ENCODE measurements at places on chromosomes 12 and 14.

DNA sequence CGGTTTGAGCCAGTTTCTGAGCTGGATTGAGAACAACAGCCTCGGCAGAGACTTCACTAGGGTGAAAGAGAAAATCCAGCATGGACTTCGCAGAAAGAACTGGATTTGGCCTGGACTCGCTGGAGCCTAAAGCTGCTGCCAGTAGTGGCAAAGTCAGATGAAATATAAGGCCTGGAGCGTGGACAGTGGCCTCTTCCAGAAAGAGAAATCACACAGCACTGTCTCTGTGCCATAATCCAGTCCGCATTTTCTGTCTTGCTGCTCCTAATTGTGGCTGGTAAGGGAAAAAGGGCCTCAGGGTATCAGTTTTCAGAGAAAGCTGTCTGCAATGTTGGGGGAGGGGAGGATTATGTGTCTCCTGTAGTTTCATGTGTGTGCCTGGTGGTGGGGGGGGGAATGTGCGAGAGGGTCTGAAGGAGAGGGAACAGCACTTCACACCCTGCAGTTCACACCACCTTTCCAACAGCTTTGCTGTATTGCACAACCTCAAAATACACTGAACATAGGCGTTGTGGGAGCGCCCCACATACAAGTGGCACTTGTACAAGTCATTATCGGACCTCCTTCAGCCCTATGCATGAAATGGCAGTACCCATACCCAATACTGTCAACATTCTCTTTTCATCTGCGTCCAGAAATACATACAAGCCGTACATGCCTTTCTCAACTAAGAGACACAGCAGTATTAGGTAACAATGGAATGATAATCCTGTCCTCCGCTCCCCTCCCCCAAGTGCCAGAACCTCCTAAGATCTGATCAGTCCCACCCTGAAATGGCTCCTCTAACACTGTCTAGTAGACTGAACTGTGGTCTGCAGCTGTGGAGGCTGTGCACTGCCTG, 107.5 kb upstream of the ATF7IP start:
- DNase-seq, result peak; percentile 94

DNA sequence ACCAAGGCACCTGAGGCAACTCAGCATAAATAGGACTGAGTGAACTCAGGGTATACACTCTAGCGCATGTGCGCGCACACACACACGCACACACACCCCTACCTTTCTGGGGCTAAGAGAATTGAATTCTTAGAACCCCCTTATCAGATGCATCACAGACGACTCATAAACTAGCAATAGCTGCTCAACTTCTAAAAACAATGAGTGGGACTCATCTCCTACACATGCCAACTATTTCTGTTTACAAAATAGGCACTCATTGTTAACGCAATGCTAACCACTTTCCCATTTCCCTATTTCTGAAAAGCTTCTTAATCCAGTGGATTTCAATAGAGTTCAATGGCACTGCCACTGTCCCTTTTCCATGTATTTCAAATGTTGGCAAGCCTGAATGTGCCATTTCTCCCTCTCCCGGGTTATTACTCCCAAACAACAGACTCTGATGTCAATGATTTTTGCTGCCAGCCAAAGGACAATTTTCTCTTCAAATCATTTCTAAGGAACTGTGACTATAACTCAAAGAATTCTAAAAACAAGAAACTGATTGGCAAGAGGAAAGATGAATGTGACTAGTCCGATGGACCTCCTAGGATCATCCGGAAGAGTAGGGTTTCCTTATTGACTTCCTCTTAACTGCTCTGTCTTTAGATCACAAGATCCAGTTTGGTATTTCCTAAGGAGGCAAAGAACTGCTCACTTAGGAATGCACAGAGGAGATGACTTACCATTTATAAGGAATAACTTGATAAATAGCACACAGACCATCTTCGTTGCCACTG, 48.8 kb downstream of the SLC38A1 start:
- DNase-seq, result no peak

DNA sequence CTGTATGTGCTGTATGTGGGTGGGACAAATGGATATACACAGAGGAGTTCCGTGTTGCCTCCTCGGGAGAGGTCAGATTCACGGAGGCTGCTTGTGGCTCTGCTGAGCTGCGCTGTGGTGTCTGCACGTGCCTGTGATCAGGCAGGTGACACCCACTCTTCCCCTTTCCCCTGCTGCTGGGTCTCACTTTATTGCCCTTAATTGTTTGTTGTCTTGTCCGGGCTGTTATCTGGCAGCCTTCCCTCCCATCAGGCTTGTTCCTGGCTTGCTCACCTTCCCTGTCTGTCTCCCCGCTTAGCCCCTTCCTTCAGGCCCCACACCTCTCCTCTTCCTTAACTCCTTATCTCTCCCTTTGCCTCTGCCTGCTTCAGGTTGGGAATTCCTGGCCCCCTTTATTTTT, 13.5 kb downstream of the WNT5B start:
- no peak for DNase-seq

GRCh38 chr14:55926007-55926406, 192.2 kb upstream of the PELI2 start:
- no peak for DNase-seq

GRCh38 chr14:104215706-104216334, 77.4 kb downstream of the KIF26A start:
- DNase-seq, result no peak

DNA sequence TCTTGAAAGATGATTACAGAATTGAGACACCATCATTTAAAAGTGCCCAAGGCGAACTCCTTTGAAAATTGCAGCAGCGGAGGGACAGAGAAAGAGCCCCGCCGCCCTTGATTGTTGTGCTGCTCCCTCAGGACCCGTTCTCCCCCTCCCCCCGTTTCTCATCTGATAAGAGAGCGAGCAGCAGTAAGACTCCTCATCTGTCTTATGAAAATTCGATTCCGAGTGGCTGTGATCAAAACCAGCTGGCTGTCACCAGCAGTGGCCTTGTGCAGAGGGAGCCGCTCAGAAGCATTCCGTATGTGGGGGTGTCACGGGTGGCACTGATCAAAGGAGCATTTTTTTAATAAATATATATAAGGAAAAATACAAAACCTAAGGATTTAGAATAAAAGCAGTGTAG, 78.0 kb upstream of the GPATCH2L start:
- DNase-seq, result no peak

GRCh38 chr12:93243689-93244513, 133.8 kb upstream of the NUDT4 start:
- peak; percentile 16 for DNase-seq

DNA sequence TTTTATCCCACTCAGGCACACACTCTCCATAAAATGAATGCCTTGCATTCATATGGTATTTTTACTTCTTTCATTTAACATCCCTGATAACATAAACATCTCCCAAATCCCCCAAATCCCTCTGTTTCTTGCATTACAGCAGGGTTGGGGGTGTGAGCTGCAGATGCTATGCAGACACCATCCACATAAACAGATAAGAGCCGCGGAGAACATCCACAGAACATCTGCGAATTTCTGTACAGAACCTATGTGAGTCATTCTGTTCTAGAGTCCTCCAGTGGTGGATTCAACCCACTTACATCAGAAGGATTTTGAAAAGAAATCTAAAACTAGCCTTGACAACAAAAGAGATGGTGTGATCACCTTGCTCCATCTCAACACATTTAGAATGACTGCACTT, 20.3 kb downstream of the FBLN5 start:
- no peak for DNase-seq

DNA sequence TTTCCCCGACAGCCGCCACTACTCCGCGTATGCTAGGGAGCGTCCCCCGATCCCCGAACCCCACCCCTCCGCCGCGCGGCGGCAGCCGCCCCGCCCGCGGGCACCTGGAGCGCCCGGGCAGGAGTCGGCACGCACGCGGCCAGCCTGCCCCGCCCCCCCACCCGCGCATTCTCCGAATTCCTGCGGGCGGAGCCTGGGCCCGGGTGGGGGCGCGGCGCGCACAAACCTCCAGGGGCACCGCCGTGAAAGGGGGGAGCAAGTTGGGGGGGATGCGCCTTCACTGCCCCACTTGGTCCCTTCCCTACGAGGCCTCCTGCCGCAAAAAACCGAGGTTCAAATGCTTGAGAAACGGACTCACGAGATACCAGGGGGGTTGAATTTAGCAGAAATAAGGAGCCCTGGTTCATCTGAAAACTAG, 1.7 kb downstream of the AJUBA start:
- peak; percentile 39 for DNase-seq

All from NCI-H2171 (cell line).